Astrocyte (in vitro differentiated cells and primary cell): ENCODE measurements at places on chromosomes 3 and 15.

- no peaks in the 10 kb centered on the region for H3K36me3 ChIP-seq
- no peak for DNase-seq
- no peak overlapping the region for H3K4me3 ChIP-seq
- no peak overlapping the region for H3K27ac ChIP-seq
Measured at GRCh38 chr15:82314769-82315518, 34.3 kb downstream of the GOLGA6L10 start.

- no peak overlapping the region for H3K4me3 ChIP-seq
- no peaks in the 10 kb centered on the region for H3K36me3 ChIP-seq
- H3K27me3 ChIP-seq, result no peaks in the 10 kb centered on the region
Measured at GRCh38 chr3:176951144-176951543, 246.1 kb downstream of the TBL1XR1 start.

GRCh38 chr3:124467980-124468902 is 262.0 kb upstream of the UMPS start:
- no peaks in the 10 kb centered on the region for H3K27me3 ChIP-seq
- H3K36me3 ChIP-seq, result no peaks in the 10 kb centered on the region
- H3K4me1 ChIP-seq, result no peaks in the 10 kb centered on the region
- no peak overlapping the region for H3K27ac ChIP-seq

GRCh38 chr3:190092250-190092649 is 28.4 kb downstream of the P3H2 start:
- DNase-seq, result peak; percentile 86
- H3K27me3 ChIP-seq, result no peaks in the 10 kb centered on the region
- H3K36me3 ChIP-seq, result no peaks in the 10 kb centered on the region
- peak overlapping the region; percentile 28 for H3K27ac ChIP-seq

GRCh38 chr15:85757073-85757938 is 37.4 kb downstream of the KLHL25 start:
- DNase-seq, result no peak
- H3K27me3 ChIP-seq, result no peaks in the 10 kb centered on the region
- peaks cover 13% of the 10 kb centered on the region for H3K4me1 ChIP-seq
- H3K4me3 ChIP-seq, result no peak overlapping the region

DNA sequence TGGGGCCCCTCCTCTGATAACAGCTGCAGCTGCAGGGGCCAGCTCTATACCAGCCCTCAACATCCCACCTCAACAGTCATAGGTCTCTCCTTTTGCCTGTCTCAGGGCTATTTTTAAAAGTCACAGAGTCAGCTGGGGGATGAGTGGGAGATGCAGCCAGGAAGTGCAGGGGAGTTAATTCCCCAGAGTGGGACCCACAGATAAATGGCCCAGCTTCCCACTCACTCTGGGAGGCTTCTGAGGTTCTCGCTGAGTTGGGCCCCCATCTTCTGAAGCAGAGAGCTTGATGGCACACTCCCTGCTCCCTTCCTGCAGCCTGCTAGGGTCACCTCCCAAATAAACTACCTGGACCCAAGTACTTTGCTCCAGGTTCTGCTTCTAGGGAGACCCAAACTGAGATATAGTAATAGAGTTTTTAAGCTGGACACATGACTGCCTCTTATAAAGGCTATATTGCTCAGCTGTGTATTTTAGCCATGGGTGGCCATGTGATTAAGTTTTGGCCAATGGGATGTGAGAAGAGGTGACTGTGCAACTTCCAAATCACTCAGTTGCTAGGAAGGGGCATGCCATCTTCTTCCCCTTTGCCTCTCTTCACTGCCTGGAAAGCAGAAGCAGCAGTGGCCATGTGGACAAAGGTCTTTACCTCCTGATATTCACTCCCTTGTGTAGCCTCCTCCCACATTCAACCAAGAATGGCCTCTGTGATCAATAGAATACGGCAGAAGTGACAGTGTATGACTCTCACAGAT is 15.5 kb upstream of the VIPR1 start:
- no peaks in the 10 kb centered on the region for H3K27me3 ChIP-seq
- no peak overlapping the region for H3K27ac ChIP-seq
- no peak overlapping the region for H3K4me3 ChIP-seq
- H3K4me1 ChIP-seq, result peaks cover 9% of the 10 kb centered on the region

- H3K4me3 ChIP-seq, result no peak overlapping the region
- H3K27me3 ChIP-seq, result no peaks in the 10 kb centered on the region
- H3K4me1 ChIP-seq, result peaks cover 4% of the 10 kb centered on the region
- no peaks in the 10 kb centered on the region for H3K36me3 ChIP-seq
Measured at GRCh38 chr3:5047764-5048419, 68.7 kb downstream of the BHLHE40 start.

GRCh38 chr3:88616413-88616812 is 466.7 kb downstream of the C3orf38 start:
- no peaks in the 10 kb centered on the region for H3K4me1 ChIP-seq
- DNase-seq, result no peak
- H3K27ac ChIP-seq, result no peak overlapping the region
- H3K4me3 ChIP-seq, result no peak overlapping the region
- no peaks in the 10 kb centered on the region for H3K36me3 ChIP-seq

DNA sequence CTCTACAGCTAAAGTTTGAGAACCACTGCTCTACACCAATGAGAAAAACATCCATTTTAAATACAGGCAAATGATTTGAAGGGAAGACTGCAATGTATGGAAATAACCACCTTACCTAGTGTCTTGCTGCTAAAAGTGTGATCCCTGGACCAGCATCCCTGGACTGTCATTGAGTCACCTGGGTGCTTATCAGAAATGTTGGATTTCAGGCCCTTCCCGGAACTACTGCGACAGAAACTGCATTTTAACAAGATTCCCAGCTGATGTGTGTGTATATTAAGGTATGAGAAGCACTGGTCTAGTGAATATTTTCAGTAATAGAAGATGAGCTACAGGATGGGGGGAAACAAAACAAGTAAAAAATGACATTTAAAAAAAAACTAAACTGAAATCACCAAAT is 324.1 kb downstream of the MECOM start:
- no peak overlapping the region for H3K4me3 ChIP-seq
- H3K27me3 ChIP-seq, result no peaks in the 10 kb centered on the region
- no peaks in the 10 kb centered on the region for H3K36me3 ChIP-seq

DNA sequence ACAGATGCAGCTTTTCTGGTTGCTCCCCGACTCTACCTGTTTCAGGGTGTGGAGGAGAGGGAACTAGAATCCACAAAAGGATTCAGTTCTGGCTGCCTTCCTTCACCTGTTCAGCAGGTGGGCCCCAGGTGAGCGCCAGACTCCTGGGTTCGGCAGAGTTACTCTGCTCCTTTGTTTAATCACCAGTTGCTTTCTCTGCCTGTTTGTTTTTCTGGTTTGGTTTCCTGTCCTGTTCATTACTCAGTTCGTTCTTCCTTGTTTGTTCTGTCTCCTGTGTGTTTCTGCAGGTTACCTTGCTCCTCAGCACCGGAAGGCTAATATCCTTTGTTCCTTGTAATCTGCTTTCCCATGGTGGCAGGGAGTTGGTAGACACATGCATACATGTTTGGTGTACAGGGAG is 508.5 kb upstream of the ATP11B start:
- H3K27me3 ChIP-seq, result no peaks in the 10 kb centered on the region
- no peaks in the 10 kb centered on the region for H3K4me1 ChIP-seq
- H3K36me3 ChIP-seq, result no peaks in the 10 kb centered on the region
- H3K4me3 ChIP-seq, result no peak overlapping the region

DNA sequence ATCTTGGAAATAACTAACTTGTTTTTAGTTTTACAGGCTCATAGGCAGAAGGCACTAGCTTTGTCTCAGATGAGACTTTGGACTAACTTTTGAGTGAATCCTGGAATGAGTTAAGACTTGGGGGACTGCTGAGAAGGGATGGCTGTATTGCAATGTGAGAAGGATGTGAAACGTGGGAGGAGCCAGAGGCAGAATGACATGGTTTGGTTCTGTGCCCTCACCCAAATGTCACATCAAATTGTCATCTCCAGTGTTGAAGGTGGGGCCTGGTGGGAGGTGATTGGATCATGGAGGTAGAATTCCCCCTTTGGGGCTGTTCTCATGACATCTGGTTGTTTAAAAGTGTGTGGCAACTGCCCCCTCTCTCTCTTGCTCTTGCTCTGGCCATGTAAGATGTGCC is 28.8 kb upstream of the CCDC50 start:
- H3K36me3 ChIP-seq, result no peaks in the 10 kb centered on the region
- H3K4me3 ChIP-seq, result no peak overlapping the region
- no peaks in the 10 kb centered on the region for H3K4me1 ChIP-seq

GRCh38 chr3:116199063-116199462 is 246.2 kb downstream of the LSAMP start:
- no peaks in the 10 kb centered on the region for H3K36me3 ChIP-seq
- no peak for DNase-seq
- no peaks in the 10 kb centered on the region for H3K4me1 ChIP-seq
- no peak overlapping the region for H3K4me3 ChIP-seq
